Activated naive CD8-positive, alpha-beta T cell treated with anti-CD3 and anti-CD28 coated beads for 36 hours (primary cell): ENCODE measurements at places on chromosomes 4 and X. TPM values are rescaled to one million over a fixed set of nuclear protein-coding genes. Genes with fewer than 3 reads are reported as not detected.

GRCh38 chrX:107773206-107773605, 2.4 kb downstream of the TSC22D3 start:
- no peak for DNase-seq

DNA sequence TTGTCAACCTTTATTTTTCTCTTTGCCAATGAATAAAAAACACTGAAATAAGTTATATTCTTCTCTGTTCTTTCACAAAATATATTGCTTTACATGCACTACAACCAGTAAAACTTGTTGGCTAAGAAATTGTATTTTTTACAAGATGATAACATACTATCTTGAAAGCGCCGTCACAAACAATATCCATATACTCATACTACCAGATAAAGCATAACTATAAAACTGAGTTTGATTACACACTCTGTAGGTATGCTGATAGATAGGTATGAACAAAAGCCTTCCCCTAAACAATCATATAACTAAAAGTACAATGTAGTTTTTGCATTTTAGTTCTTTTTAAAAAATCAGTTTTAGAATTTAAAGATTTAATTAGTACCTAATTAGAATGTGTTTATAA, 13.6 kb upstream of the BMP2K start:
- DNase-seq, result no peak

- peak; percentile 50 for DNase-seq
These were observed 24.5 kb downstream of the TMSB4X start for GRCh38 chrX:12999422-12999821.

GRCh38 chrX:18534949-18535348, 109.5 kb downstream of the CDKL5 start:
- DNase-seq, result no peak

- no peak for DNase-seq
These were observed 330.5 kb downstream of the ARHGAP10 start for GRCh38 chr4:148062301-148062950.

GRCh38 chrX:81900522-81900921, 698.6 kb downstream of the SH3BGRL start:
- DNase-seq, result no peak

DNA sequence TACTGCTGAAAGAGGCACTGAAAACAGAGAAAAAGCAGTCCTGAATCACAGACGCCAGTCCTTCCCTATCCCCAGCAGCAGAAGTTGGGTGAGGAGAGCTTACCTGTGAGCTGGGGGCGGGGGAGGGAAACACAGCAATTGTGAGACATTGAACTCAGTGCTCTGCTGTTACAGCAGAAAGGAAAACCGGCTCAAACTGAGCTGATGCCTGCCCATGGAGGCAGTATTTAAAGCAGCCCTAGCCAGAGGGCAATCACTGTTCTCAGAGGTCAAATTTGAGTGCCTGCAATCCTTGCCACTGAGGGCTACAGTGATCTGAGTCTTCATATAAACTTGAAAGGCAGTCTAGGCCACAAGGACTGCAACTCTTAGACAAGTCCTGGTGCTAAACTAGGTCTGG, 220.7 kb downstream of the GRXCR1 start:
- no peak for DNase-seq

- DNase-seq, result peak; percentile 6
These were observed at the start of gene FREM3 for GRCh38 chr4:143700416-143701352. Gene FREM3, minus strand, starts transcription at chr4:143700675. Its CDS starts 0 bp downstream, at chr4:143700675.

- no peak for DNase-seq
These were observed 46.1 kb upstream of the TSPAN7 start for GRCh38 chrX:38515291-38515690.

GRCh38 chrX:97060020-97060419, 176.3 kb downstream of the RPA4 start:
- DNase-seq, result no peak

- DNase-seq, result no peak
These were observed 119.3 kb upstream of the PITX2 start for GRCh38 chr4:110742143-110742542.

DNA sequence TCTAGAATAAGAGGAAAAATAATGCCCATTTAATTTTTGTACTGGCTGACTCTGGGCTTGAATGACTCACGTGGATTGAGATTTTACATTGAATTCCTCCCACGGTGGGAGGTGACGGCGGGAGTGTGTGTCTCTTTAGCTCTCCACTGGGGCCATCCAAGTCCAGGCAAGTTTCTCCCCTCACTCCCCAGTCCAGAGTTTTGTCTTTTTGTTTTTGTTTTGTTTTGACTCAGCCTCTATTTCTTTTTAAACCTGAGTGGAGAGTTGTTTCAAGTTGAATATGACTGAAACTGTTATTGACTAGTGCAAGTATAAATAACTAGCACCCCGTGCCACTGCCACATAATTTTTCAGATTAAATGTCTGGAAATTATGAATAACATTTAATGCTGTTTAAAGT, 13.6 kb downstream of the CHST7 start:
- DNase-seq, result no peak

DNA sequence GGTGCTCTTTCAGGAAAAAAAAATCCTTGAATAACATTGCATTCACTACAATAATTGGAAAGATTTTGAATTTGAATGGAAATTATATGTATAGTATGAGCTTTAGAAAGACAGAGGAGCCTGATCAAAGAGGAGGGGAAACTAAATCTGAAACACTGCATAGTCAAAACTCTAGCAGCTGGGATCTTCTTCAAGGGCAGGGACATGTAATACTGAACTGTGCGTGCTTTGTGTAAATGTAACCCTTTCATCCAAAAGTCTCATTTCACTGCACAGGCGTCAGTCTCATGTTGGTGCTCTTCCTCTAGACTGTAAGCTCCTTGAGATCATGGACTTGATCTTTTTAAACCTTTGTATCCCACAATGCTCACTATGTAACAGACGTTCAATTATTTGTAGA, 212.0 kb upstream of the JADE1 start:
- DNase-seq, result no peak

DNA sequence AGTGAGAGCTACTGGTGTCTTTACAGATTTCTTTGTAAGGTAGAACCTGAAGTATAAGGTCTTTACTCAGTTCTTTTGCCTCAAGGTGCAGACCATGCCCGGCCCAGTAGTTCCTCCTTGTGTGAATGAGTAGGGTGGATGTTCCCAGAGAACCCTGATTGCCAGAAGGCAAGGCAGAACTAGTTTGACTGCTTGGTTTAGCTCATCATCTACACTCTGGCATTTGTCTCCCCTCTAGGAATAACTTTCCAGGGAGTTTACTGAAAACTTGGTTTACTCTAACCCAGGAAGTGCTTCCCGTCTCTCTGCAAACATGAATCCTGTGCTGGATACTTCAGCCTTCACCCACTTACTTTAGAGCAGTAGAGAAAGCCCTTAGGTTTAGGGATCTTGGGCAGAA, 29.1 kb downstream of the MCUB start:
- no peak for DNase-seq

DNA sequence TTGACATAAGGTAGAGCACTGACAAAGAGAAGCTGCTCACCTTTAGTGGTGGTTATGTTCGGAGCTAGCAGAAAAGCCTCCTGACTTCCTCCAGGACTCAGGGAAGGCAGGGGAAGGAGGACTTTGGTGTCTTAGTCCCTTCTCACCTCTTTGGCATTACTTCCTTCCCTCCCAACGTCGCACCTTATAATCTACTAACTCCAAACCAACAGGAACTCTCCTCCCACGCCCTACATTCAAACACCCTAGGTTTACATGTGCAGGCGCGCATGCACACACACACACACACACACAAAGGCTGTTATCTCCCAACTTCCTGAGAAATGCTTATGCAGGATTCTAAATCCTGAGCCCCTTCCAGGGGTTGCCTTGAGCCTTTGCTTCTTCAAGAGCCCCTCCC, 157.7 kb upstream of the STS start:
- no peak for DNase-seq

- DNase-seq, result no peak
These were observed 13.4 kb upstream of the SNX12 start for GRCh38 chrX:71081330-71082123.

DNA sequence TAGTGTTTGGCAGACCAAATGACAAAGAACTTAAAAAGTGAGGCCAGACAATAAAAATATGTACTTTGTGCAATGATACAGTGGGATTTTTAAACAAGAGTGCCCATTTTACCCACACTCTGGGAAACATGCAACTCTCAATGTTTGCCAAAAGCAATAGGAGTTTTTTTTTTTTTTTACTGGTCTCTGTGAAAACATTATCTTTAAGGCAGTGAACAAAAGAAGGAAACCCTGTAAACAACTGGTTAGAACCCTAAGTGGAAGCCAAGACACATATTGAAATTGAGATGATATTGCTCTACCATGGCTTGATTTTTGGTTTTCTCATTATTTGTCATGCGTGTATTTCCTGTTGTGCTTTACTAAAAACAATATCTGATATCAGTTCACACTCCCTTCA, 67.2 kb upstream of the PPP3CA start:
- no peak for DNase-seq

GRCh38 chrX:133482056-133482952, 67.0 kb upstream of the GPC4 start:
- no peak for DNase-seq

GRCh38 chr4:82050796-82051195, 323.0 kb downstream of the HNRNPD start:
- DNase-seq, result no peak

DNA sequence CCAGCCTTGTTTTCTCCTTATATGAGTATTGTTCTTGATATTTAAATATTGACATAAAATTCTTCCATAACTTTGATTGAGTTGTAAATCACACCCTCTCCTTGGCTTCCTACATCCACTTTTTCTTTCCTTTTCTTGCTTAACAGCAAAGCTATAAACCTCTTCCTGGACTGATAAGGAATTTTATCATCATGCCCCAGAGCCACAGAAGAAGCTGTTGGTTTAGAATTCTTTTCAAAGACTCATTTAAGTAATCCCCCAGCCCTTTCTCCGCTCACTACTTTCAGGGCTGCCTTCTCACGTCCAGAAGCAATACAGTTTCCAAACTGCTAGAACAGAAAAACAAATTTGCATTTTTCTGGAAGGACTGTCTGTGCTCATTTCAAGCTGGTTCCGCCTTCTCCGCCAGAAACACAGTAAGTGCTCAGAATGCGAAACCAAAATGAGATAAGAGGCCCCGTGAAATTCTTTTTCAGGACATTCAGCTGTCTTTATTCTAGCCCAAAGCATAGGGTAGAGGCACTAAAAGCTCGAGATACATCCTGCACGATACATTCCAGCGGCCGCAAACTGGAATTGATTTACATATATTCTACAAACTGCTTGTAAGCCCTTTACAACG, 849 bp downstream of the MID1 start:
- no peak for DNase-seq

GRCh38 chrX:67044029-67044653, 405.3 kb upstream of the EDA2R start:
- no peak for DNase-seq

- DNase-seq, result no peak
These were observed 5.7 kb downstream of the ARL13A start for GRCh38 chrX:100975212-100975611.

DNA sequence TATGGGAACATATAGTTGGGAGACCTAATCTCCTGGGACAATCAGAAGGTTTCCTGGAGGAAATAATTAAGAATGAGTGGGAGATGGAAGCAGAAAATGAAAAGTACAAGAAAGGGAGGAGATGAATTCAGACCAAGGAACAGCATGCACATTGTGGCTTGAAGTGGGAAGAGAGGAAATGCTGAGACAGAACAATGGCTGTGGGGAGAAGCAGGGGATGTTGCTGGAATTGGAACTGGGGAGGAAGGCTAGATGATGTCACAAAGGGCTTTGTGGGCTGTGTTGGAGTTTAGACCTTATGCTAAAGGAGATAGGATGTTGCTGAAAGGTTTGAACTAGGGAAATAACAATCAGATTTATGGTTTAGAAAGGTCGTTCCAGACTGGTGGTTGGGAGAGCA, 119.5 kb upstream of the DIPK2B start:
- DNase-seq, result no peak

The BEX2 gene
- 18.1 TPM for total RNA-seq

The CSAG3 gene
- total RNA-seq, result not detected

The MRFAP1L1 gene
- 42.5 TPM for total RNA-seq

The MUC7 gene
- total RNA-seq, result not detected

The UBA6 gene
- 85.6 TPM for total RNA-seq

The PABPC4L gene
- not detected for total RNA-seq

The RS1 gene
- total RNA-seq, result not detected

The FREM3 gene
- total RNA-seq, result not detected

The TMEM255A gene
- not detected for total RNA-seq

The SPIN2A gene
- total RNA-seq, result 0.30 TPM

The DRD5 gene
- total RNA-seq, result not detected

The HAND2 gene
- not detected for total RNA-seq

The STOX2 gene
- total RNA-seq, result not detected
